ENCODE measurements at places on chromosomes 13 and 19.

DNA sequence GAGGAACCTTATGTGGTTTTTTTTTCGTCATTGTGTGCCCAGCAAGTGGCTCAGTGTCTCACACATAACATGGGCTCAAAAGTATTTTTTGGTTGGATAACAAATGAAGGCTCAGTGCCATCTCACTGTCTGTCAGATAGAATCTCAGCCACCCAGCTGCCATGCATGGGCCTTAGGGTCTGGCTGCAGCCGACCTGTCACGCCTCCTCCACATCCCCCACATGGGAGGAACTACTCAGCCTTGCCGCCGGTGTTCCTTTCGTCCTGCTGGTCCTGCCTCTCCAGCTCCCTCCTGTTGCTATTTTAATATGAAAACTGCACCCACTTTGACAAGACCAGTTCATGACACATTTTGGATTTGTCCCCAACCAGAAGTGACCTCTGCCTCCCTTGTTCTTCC is 121.2 kb downstream of the SHISA2 start:
- DNase-seq = no peak

DNA sequence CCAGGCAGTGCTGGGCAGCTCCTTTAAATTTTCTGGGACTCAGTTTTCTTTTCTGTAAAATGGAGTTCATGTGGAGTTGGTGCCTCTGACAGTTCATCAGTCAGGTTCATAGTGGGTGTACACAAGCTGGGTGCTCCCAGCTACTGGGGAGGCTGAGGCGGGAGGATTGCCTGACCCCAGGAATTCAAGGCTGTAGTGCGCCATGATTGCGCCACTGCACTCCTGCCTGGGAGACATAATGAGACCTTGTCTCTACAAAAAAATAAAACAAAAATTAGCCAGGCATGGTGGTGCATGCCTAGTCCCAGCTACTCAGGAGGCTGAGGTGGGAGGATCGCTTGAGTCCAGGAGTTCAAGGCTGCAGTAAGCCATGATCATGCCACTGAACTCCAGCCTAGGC is 21.1 kb downstream of the IQCN start:
- no peak for DNase-seq

- peak; percentile 55 for DNase-seq
These were observed 42.2 kb downstream of the IFT88 start for GRCh38 chr13:20609145-20609544.

DNA sequence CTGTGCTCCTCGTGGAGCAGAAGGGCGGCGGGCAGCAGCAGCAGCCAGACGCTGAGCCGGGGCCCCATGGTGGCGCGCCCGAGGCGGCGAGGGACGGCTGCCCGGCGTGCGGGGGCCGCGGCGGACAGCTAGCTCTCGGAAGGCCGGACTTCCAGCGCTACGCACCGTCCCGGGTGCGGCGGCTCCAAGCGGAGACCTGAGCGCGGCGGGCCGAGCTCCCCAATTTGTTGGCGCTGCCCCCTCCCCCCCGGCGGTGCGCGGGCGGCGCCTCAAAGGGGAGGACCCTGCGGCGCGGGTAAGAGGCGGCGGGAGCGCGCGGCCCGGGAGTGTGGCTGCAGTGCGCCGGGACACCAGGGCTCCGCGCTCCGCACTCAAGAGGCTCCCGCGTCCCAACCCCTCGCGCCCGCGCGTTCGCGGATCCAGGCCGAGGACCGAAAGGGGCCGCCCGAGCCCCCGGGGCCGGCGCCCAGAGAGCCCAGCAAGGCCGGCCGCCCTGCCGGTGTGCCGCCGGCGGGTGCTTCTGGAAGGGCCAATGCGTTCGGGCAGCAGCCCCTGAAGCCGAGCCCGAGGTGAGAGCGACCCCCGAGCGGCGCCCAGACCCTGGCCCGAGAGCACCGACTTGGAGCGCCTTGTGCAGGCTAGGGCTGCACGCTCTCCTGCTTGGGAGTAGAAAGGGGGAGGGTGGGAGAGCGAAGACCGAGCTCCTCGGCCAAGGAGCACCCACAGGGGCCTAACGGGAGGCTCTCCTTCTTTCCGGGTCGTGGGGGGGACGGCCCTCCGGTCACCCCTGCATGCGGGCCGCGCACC is at the start of the genes COL4A1 and COL4A2:
TSS of gene COL4A1 (minus strand) at position 198 of the 807 bp plus-strand sequence. CDS start at position 68, 130 bp downstream.
TSS of gene COL4A2 (plus strand) at position 325 of the 807 bp plus-strand sequence. CDS start 620 bp downstream, outside the sequence.
- no peak for DNase-seq

DNA sequence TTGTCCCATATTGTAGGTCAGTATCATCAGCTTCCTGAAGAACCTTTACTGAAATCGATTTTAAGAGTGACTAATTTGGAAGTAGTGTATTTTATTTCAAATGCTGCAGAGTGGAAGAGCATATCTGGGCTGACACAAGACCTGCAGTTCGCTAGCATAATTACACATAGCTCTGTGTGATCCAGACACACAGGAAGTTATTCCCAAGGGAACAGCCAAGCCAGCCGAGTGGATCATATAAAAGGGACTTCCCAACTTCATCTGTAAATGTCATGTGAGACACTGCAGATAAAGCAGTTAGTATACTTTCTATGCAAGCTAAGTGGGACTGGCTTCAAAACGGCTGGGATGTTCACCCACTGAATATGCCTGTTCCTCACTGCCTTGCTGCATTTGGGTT is 760.4 kb downstream of the SLITRK1 start:
- no peak for DNase-seq

- DNase-seq = no peak
These were observed 4.2 kb downstream of the CCDC8 start for GRCh38 chr19:46409191-46409590.

- DNase-seq = no peak
These were observed 478.1 kb upstream of the NBEA start for GRCh38 chr13:34464011-34464410.

- DNase-seq = no peak
These were observed 25.1 kb downstream of the DOT1L start for GRCh38 chr19:2188708-2189385.

DNA sequence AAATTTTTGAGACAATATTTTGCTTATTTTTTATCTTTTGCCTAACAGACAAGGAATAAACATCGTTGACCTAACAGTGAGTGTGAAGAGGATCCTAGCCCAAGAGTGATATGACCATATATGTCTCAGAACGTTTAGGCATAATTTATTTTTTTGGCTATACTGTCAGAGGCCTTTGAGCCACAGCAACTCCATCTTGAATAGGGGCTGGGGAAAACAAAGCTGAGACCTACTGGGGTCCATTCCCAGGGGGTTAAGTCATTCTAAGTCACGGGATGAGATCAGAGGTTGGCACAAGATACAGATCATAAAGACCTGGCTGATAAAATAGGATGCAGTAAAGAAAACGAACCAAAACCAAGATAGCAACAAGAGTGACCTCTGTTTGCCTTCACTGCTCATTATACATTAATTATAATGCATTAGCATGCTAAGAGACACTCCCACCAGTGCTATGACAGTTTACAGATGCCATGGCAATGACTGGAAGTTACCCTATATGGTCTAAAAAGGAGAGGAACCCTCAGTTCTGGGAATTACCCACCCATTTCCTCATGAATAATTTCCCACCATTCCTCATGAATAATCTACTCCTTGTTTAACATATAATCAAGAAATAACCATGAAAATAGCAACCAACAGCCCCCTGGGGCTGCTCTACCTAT is 510.9 kb upstream of the PCDH9 start:
- DNase-seq = no peak

Data from non-pigmented ciliary epithelial cell (primary cell).